ENCODE measurements at places on chromosomes 6 and 20.
A peak's percentile ranks its signal among the peaks of the same experiment; 100 is the strongest.

DNA sequence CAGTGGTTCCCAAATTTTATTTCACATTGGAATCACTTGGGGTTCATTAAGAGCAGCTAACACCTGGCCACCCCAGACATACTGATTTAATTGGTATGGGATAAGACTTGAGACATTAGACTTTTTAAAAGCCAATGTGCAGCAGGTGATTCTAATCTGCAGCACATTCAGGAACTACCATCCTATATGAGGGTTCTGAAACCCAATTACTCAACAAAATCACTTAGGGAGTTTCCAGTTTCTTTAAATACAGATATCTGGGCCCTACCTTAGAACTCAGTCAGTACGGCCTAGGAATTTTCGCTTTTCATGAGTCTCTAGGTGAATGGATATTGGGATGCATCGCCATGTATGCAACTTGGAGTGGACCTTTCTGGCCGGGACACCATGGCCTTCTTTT, 24.0 kb upstream of the L3MBTL3 start:
- no peak for DNase-seq

GRCh38 chr6:34235307-34236130, 1.2 kb upstream of the HMGA1 start:
- no peak for DNase-seq

- no peak for DNase-seq
These were observed 18.5 kb upstream of the RNF39 start for GRCh38 chr6:30093951-30094661.

DNA sequence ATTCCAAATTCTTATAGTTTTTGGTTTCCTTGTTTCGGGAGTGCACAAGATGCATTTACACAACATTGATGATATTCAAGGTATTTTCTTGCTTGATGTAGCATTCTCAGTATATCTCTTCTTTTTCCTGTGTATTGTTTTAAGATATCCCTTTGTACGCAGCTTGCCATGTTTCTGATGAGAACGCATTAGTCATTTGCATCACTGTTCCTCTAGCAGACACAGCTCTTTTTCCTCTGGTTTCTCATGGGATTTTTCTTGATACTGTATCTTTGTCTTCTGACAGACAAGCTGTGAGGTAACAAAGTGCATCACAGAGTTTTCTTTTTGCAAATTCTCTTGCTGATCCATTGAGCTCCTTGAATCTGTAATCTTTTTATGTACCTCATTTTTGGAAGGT, 146.4 kb downstream of the SLC22A3 start:
- no peak for DNase-seq

- no peak for DNase-seq
These were observed 119.2 kb downstream of the SYCP2 start for GRCh38 chr20:59813948-59814839.

GRCh38 chr6:104566411-104566810, 293.3 kb downstream of the HACE1 start:
- no peak for DNase-seq

- peak; percentile 78 for DNase-seq
These were observed 41.4 kb upstream of the TMEM181 start for GRCh38 chr6:158518191-158519127.

DNA sequence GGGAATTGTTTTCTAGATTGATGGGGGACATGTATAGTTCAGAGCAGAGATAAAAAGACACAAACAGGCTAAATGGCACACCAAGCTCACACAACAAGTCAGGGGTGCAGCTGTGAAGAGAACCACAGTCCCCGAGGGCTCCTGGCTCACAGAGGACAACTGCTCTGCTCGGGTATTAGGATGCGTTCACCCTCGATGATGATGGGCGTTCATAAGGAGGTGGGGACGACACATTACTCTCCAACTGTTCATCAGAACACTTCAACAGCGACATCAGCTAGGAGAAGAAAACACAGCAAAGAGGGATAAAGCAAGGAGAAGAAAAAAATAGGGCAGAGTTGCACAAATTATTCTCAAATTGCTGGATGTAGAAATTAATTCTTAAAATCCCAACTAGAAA, 174.8 kb upstream of the RREB1 start:
- no peak for DNase-seq

GRCh38 chr6:80508885-80509630, 402.6 kb downstream of the BCKDHB start:
- no peak for DNase-seq

- no peak for DNase-seq
These were observed 327.9 kb upstream of the SOX4 start for GRCh38 chr6:21265730-21266044.

GRCh38 chr20:41467690-41468089, 101.1 kb upstream of the EMILIN3 start:
- DNase-seq: no peak

DNA sequence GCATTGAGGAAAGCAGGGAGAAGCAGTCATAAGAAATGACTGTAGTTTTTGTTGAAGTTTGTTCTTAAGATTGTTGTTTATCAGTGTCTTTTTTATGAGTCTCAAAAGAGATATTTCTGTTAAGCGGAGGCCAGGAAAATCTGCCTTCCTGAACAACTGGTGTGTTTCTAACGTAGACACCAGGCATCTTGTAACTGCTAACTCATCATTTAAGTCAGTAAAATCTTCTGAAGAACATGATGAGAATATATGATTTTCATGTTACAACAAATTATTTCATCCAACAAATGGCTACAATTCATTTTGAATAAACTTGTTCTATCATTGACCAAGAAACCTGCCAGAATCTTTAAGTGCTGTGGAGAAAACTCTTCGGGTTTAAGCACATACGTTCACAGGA, 84.0 kb downstream of the RPS12 start:
- DNase-seq: no peak

- no peak for DNase-seq
These were observed 7.6 kb upstream of the HLA-DRA start for GRCh38 chr6:32432050-32432450.

DNA sequence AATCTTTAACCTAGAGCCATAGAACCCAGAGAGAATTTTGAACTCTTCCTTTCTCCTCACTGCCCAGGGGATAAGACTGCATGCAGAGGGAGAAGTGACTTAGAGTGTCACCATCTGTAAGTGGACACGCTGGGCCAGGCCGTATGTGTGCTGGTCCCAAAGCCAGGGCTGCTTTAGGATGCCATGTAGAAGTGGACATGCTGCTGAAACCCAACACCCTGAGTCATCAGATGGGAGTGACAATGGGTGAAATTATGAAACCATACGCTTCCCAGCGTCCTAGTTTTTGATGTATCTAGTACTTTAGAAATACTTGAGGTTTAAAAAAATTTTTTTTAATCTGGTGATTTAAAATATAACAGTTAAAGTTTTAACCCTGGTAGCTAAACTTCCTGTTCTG, 191.1 kb downstream of the FNDC1 start:
- no peak for DNase-seq

DNA sequence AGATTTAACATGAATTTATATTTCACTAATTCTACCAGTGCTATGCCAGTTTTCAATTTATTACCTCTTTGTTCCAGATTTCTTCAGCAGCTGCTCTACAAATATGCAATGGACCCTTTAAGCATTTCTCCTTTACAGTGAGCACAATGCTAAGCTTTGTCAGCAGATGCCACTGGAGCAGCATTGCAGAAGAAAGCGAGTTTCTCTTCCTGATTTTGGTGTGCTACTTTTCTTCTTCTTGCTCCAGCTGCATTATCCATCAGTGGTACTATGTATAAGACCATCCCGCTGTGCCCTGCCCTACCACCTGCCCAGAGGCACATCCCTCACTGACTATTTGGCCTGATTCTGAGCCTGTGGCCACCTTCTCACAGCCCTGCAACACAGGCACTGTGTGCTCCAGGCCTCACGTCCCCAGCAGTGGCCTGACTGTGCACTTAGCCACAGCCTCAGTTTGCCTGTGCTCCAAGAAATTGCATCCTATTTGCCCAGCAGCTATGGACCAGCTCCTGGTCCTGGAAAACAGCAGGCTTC, 84.1 kb downstream of the TNFAIP3 start:
- DNase-seq: no peak

DNA sequence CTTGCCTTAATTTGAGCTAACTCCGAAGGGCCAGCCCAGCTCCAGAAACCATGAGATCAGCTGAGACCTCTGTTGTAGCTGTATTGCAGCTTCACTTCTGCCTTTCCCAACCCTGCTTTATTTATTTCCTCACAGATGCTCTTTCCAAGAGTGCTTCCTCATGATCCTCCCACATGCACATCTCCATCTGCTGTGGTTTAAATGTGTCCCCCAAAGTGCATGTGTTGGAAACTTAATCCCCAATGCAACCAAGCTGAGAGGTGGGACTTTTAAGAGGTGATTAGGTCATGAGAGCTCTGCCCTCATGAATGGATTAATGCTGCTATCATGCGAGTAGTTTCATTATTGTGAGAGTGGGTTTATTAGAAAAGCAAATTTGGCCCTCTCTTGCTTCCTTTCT, 164.4 kb upstream of the TAB2 start:
- DNase-seq: peak; percentile 78

DNA sequence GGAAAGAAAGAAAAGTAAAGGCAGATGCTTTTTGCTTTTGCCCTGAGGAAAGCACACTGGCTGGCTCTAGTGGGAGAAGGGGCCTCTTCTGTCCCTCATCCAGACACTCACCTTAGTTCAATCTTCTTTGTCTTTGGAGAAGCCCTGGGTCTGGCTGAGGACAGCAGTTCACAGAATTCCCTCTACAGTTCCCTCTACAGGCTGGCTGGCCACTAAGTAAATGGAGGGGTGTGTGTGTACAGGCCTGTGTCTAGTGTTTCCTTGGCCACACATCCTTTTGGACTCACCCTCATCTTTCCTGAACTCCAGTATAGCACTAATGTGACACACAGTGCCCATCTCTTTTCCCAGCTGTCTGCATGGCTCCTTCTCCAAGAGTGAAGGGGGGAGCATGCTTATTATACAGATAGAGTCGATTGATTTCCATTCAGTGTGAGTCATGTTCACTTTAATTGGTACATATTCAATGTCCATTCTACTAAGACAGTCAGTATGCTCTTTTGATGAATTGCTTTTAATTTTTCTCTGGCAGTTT, 26.0 kb upstream of the CLVS2 start:
- no peak for DNase-seq

DNA sequence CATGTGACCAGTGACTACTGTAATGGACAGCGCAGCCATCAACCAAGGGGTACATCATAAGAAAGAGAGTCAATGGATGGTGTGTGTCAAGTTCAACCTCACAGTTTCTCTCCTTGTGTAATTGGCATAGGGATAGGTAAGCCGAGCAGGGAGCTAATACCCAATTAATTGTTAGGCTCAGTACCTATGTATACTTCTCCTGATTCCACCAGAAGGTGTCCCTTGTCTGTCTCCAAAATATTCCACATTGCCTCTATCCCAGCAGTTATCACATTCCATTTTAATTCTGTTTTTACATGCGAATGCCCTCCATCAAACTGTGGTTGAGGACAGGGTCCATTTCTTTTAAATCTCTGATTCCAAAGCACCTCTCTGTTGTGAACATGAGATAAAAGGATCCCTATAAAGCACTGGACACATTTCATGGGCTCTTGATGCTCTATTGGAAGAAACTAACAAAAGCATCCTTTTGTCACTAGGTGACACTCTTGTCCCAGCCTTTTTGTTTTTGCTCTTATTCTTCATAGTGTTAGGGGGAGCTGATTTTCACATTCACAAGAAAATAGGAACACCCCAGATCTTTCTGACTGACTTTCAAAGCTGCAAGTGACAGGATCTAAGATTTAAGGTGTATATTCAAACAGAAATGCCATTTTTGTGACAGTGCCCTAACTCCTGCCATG, 38.9 kb downstream of the FBXO9 start:
- DNase-seq: no peak

DNA sequence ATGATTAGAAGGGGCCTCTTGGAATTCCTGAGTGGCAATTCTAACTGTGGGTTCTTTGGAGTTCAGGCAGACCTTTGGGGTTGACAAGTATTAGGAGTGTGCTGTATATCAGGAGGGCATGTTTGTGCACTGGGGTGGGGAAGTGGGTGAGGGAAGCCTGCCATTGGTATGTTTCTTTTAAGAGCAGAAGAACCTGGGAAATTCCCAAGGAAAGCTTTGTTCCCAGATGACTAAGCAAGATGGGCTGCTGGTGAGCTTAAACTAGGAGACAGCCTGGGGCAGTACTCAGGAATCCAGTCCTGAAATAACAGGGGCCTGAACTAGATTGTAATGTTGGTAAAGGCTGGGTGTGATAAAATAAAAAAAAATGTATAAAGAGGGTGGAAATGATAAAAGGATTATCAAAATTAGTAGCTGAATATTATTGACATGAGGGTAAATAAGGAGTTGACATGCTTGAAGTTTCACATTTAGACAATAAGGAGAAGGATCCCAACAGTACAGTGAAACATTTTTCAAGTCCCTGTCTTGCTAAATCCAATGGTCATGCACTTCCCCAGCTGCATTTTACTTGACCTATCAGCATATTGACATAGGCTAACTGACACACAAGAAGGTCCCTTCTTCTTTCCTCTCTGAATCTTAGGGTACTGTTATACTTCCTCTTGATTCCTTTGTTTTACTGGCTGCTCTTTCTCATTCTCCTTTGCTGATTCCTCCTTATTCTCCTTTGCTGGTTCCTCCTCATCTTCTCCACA, 18.4 kb upstream of the IFNGR1 start:
- no peak for DNase-seq

DNA sequence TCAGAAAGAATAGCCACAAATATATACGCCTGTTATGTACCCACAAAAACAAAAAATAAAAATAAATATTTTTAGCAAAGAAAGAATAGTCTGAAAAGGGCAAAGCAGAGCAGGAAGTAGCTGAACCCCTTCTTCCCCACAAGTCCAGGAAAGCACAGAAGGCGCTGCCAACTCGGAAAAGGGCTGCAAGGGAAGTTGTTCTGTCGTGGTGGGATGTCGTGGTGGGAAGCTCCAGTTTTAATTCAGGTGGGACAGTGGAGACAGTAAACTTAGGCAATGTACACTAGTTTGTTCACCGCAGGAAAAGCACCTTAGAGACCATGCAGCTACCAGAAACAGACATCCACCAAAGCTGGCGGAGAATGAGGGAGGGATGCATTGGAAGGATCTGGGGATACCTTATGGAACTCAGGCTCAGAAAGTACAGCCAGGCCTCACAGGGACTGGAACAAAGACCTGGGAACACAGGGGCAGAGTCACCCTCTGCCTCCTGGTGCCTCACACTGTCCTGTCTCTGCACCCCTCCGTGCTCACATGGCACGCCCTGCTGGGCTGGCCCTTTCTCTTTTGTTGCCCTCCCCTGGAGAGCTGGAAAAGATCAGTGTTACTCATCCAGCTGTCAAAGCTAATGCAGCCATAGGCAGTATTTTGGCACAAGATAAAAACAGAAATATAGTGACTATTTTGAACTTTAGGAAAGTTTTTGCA, 3.3 kb upstream of the APMAP start:
- DNase-seq: no peak

DNA sequence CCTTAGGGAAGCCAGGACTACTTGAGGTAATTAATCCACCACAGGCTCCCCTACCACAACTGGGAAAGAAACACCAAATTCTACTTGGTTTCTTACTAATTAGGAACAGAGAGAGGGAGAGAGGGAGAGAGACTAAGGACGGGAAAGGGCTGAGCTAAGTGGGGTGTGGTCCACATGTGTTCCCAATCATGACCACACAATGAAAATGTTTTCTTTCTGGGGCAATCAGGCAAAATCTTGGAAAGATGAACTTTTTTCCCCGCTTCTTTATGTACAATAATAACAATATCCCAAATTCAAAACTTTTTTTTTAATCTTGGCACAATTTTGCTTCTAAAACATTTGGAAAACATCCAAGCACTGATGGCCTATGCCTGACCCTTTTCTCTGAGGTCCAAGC, 734.4 kb downstream of the MAFB start:
- DNase-seq: no peak

Data from NCI-H2171 (cell line).